ENCODE measurements at places on chromosomes 2 and 18.

GRCh38 chr2:71938659-71939587 is 208.7 kb downstream of the CYP26B1 start:
- no peak for DNase-seq

GRCh38 chr18:47166294-47166693 is 9.9 kb downstream of the IER3IP1 start:
- DNase-seq, result no peak

DNA sequence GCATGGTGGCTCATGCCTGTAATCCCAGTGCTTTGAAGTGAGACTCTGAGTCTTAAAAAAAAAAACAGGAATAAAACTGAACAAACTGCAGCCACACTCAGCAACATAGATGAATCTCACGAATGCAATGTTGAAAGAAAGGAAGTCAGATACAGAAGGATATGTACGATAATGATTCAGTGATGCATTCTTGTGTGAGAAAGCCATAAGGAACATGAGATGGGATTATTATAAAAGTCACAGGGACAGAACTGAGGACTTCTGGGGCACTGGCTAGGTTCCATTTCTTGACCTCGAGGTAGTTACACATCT is 56.9 kb upstream of the SMAD2 start:
- no peak for DNase-seq

DNA sequence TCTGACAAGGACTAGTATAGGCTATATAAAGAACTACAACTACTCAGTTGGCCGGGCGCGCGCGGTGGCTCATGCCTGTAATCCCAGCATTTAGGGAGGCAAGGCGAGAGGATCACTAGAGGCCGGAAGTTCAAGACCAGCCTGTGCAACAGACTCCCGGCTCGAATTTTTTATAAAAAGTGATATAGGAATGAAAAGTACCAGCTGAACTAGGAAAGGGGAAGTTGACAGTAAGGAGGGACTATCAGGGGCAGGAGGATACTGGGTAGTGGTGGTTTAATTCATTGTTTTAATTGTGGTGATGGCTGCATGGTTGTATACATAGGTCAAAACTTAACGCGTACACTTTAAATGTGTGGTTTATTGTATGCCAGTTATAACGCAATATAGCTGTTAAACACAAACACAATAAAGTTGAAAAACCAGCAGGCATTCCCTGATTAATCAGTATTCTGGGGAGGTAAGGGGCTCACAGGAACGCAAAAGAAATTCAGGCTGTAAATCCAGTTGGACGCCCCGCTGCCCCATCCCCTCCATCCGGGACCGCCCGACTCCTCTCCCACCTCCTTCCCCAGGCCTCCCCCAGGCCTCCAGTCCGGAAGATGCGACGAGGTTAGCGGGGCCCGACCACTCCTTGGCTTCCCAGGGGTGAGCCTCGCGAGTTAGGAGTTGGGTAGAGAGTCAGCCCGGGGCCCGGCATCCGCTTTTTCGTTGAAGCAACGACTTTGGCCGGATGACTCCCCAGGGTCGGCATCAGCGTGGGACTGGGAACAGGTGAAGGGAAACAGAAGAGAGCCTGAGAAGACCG is 746 bp upstream of the POLR1B start:
- DNase-seq, result peak; percentile 79

DNA sequence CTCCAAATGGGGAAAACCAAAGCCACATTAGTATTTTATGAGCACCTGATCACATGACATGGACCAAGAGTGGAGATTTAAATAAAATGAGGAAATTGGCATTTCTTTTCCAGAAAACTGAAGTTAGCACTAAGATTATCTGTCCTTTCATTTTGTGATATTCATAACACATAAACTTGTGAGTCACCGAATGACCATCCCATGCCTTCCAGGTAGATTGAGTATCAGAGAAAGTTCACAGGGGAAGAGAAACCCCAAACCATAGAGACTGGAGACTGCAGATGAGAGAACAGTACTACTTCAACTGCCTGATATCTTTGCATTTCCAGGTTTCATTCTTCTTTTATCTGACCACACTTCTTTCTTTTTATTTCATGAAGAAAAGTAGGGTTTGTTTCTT is 176.3 kb upstream of the LRP1B start:
- DNase-seq, result no peak

GRCh38 chr2:75551434-75551833 is 9.3 kb downstream of the EVA1A start:
- DNase-seq, result no peak

DNA sequence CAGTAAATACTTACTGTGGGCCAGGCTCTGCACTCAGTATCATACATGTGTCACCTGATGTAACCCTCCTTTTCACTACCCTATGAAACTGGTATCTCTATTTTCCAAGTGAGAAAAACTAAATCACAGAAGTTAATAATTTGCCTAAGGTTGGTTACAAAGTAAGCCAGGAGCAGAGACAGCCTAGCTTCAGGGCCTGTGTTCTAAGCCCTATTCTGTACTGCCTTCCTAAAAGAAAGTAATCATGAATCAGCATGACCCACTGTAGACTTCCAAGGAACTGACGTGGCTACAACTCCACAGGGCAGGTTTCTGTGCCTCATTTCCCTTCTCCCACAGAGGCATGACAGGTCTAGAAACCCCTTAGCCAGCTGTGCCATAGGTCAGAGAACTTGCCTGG is 14.3 kb downstream of the ZNF142 start:
- DNase-seq, result no peak

GRCh38 chr2:144643537-144644336 is 123.8 kb upstream of the ZEB2 start:
- DNase-seq, result no peak

DNA sequence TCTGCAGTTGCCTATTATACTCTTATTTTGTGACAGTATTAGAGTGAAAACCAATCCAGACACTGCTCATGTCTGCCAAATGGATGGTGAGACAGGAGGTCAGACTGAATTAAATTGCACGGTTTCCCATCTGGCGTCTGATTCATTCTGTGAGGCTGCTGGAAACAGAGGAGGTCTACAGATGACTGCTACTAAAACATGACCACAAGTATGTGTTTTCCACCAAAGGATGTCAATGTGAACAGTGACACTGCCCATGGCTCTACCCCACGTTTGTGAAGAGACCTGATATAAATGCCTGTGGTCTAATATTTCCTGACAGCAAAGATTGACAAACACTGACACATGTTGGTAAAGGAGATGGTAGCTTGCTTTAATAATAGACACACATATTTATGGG is 104.3 kb upstream of the ST6GAL2 start:
- DNase-seq, result no peak

DNA sequence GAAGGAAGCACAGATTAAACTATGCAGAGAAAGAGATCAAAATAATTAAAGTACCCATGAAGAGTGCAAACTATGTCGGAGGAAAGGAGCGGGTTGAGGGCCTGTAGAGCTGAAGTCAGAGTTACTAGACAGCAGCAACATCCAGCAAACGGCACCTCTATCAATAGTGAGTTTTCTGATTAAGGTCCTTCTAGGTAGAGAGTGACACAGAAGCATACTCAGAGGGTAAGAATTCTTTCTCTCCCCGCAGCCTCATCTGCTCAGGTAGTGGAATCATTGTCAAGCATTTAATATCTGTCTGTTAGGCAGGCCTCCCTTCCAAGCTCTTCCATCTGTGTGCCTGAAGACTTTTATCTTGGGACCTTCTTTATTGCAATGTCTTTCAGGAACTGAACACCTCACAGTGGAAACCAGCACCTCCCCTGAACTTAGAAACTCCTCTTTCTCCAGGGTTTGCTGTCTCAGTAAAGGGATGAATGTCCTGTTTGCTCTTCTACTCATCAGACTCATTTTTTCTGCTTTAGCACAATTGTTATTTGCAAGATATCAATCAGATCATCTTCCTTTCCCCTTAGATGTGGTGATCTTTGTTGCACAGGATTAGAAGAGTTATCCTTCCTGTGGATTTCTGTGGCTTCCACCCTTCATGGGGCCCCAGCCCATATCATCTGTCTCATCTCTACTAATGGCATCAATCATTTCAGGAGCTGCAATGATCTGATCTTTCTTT is 28.8 kb downstream of the SP140 start:
- DNase-seq, result peak; percentile 67

- no peak for DNase-seq
Observed at GRCh38 chr18:8391068-8391467, 218.2 kb upstream of the RAB12 start.

DNA sequence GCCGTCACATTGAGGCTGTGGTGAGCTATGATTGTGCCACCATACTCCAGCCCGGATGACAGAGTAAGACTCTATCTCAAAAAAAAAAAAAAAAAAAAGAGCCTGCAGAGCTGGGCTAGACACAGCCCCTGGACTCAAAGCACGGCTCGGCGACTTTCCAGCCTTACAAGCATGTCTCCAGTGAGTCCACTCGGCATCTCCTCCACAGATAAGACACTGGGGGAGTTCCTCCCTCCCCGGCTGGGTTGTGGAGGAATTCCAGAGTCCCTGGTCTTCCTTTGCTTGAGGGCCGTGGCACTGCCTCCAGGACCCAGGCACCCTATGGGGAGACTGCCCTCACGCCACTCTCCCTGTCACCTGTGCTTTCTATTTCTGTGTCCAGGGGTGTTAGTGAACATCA is 30.9 kb upstream of the RPL31 start:
- no peak for DNase-seq

DNA sequence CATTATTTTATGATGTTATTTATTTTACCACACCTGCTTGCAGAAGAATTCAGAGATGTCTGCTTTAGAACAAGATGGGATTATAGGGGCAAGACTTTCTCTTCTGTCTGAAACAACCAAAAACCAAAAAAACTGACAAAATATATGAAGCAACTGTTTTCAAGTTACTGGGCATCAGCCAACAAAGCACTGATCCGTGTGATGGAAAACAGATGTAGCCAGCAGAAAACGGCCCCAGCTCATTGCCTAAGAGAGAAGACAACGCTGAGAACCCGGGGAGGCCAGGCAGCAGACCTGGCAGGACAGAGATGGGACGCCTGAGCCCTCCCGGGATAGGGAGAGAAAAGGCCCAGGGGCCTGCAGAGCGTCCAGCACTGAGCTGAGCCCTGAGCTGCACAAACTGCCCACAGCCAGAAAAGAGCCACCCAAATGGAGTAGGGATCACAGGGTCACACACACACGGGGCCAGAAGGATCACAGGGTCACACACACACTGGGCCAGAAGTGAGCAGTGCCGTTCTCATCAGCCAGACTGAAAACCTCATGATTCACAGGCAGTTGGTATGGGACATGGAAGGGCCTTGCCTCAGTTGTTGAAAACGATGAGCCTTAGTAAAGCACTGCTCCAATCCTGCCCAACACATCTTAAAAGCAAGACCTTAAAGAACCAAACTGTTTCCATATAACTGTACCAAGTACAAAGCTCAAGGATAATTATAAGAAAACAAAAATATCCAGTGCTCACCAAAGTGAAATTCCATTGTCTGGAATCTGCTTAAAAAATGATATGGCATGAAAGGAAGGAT is 12.1 kb downstream of the PXDN start:
- no peak for DNase-seq

DNA sequence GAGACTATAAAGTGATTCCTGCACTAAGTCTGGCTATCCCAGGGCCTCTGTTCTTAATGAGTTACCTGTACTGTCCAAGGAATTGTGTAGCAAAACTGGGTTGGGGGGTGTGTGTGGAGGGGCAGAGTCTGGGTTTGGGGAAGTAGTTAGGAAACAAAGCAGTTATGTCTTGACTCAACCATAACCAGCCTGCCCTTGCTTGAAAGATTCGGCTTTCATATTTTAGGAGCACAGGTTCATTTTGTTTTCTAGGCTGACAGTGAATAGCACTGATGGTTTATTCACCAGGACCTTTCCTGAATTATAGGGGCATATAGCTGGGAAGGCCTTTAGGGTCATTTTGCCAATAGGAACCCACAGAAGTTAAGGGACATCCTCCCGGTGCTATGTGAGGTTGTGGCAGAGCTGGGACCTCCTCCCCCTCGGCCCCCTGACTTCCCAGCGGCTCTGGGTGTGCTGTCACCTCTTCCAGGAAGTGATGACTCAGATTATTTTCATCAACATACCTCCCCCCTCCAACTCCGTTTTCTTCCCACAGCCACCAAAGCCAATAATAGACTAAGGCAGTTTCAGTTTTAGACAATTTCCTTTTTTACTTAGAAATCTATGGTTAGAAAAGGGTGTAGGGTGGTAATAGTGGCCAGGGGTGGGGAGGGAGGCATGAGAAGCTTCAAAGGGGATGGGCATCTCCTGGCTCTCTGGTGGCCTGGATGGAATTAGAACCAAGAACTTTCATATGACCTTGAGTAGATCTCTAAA is 44.8 kb downstream of the SETBP1 start:
- peak; percentile 75 for DNase-seq

- DNase-seq, result no peak
Observed at GRCh38 chr18:35753306-35753910, 171.9 kb downstream of the GALNT1 start.

DNA sequence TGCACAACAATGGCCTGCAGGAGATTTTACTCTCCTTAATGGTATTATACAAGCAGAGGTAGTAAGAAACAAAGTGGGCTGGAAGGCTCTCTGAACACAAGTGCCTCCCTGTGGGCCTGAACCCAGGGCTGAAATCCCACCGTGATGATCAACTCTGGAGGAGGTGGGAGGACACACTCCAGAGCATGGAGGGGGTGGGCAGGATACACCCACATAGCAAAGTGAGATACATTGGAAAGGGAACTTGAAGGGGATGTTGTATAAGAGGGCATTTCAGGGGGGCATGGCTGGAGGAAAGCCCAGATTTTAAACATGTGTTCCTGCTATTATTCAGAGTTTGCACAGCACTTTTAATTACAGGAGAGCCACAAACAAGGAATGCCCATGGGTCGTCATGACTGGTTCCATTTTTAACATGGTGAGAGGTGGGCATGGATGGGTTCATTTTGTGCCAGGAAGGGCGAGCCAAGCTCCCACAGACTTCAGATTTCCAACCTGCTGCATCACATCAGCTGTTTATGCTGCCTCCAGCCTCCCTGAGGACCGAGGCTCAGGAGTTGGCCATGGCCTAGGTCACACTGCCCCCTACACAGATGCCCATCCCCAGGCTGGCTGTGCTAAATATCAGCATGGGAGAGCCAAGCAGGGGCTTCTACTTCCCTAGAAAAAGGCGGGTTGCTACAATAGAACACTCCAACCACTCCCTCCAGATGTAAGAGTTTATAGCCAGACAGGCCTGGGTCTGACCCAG is 416.2 kb upstream of the ID2 start:
- DNase-seq, result no peak

- DNase-seq, result no peak
Observed at GRCh38 chr18:35484034-35484433, 13.7 kb downstream of the INO80C start.

- DNase-seq, result no peak
Observed at GRCh38 chr18:57269756-57270155, 82.6 kb upstream of the ST8SIA3 start.

Measured in activated CD4-positive, alpha-beta T cell treated with anti-CD3 and anti-CD28 coated beads for 48 hours (primary cell).